ENCODE measurements at places on chromosomes 3 and 15.

- peak; percentile 45 for DNase-seq
Observed at GRCh38 chr3:137035631-137036030, 77.8 kb downstream of the IL20RB start.

- no peak for DNase-seq
Observed at GRCh38 chr15:59369597-59369996, 3.1 kb downstream of the MYO1E start.

DNA sequence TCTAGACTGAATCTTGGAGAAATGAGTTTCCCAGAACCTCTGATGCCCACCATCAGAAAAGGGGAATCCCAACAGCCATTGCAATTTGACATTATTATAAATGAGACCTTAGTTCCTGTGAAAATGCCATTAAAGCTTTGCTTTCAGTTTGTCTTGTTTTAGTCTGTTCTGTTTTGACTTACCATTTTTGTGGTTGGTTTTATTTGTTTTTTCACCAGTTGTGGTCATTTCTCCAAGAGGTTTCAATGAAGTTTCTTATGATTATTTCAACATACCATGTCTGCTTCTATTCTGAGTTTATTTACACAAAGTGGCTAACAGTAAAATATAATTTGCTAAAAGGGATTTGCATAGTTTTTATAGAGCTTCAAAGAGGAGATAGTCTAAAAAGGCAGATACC is 175.0 kb upstream of the MCTP2 start:
- DNase-seq, result no peak

DNA sequence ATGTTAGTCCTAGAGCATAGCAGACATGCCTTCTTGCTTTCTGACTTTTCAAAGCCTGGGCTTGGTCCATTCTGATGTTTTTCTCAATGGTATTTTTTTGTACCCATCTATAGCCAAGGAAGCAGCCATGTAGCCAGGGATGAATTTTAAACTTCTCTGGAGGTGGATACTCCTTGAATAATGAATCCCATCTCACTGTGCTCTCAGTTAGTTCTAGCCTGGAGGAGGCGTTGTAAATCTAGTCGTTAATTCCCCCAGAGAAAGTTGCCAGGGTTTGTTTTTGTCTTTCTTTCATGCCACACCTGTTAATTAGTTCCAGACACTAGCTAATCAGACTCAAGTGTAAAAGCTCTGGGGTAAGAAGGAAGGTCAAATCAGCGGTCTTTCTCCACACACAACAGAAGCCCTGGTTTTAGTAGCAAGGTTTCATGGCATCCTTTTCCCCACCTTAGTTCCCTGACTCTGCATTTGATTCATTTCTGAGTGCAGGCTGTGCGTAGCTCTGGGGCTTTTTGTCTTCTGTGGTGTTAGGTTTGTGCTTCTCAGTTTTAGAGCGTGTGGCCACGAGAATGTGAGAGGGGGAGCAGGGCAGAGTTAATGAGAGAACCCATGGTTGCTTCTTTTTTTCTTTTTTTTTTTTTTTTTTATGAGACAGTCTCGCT is 19.7 kb downstream of the PTPRG start:
- no peak for DNase-seq

DNA sequence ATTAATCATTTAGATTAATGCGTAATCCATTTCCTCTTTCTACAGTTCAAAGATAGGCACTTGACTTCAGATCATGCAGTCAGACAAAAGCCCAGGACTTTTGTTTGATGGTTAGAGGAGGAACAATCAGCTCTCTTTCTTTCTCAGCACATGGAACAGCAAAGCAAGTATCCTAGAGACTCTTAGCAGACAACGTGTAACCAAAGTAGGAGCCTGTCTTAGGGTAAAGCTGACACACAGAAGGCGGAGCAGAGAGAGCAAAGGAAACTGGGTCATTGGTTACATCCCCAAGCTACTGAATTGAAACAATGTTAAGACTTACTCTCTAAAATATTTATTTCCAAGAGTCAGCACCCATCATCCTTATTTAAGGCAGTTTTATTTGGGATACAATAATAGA is 110.0 kb upstream of the HES1 start:
- no peak for DNase-seq

- DNase-seq, result peak; percentile 24
Observed at GRCh38 chr3:25033407-25034029, 394.5 kb upstream of the RARB start.

DNA sequence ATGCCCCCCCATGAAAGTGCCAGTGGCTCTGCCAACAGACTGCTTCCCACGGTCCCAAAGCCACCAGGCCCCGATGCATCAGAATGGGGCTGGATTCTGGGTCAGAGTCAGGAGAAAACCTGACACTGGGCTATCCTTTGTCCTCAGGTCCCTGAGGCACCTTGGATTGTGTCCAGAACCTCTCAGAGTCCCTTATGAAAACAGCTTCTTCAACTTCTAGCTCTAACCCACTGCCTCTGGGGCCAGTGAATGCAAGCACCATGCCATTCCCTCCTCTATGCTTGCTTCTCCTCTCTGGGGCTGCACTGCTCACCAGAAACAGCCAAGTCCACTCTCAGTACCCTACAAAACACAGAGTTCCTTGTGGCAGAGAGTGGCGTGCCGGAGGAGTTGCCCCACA is 9.9 kb downstream of the CRABP1 start:
- DNase-seq, result no peak

GRCh38 chr3:31178467-31178866 is 284.0 kb upstream of the GADL1 start:
- DNase-seq, result no peak

DNA sequence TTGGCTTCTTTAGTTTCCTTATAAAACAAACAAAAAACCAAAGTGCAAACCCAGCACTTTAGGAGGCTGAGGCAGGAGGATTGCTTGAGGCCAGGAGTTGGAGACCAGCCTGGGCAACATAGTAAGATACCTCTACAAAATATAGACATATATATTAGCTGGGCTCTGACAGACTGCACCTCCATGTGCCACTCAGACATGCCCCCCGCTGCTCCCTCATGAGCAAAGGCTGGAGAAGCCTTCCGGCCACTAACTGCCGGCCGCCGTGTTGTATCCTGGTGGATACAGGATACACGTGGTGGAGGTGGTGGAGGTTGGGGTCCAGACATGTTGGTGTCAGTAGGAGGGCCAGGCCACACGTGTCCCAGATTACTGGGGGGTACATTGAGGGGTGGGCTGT is 29.4 kb upstream of the CCR4 start:
- no peak for DNase-seq

DNA sequence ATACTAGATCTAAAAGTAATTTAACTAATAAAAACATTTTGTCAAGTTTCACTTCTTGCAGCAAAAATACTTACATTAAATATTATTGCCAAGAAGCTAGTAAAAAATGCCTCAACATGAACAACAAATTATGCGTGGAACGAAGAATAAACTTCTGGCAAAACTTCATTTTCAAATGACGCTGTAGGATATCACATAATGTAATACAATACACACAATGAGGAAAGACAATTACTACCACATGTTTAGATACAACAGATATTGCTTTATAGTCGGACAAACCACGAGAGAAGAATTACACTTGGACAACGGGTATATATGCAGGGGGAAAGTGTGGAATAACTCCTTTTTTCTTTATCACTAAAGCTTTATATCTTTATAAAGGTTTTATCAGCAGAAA is 21.6 kb downstream of the P3H2 start:
- DNase-seq, result no peak

DNA sequence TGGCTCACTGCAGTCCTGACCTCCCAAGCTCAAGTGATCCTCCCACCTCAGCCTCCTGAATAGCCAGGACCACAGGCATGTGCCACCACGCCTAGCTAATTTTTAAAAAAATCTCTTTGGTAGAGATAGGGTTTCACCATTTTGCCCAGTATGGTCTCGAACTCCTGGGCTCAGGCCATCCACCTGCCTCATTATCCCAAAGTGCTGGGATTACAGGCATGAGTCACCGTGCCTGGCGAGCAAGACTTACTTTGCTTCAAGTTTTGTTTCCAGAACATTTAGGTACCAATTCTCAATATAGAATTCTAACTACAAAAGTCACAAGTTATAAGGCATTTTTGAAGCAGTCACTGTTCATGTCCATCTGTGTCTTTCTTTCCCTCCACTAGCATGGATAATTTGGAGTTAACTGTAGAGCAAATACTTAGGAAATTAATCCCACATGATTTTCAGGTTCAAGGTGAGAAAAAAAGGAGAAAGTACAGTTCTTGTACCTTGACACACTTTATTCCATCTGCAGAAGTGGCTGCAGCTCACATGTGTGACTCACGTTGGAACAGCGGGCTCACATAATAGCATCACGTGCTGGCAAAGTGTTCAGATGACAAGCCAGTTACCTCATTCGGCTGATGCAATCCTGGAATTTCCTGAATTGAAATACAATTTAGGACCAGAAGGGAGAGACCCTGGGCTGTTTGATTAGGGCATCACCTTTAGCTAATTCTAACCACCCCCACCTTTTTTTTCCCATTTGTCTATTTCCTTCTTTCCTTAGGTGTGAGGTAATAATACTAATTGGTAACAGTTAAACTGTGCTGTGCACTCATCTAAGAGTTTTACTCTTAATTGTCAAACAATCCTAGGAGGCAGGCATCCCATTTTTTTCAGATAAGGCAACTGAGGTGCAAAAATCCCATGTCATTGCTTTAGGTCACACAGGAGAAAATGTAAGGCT is 46.9 kb upstream of the NEDD4 start:
- no peak for DNase-seq

- DNase-seq, result no peak
Observed at GRCh38 chr3:152199102-152199840, 69.5 kb upstream of the MBNL1 start.

All from 8988T (cell line).